ENCODE measurements at places on chromosomes 5 and 9.
A peak's percentile ranks its signal among the peaks of the same experiment; 100 is the strongest.

- DNase-seq: peak; percentile 17
Measured at GRCh38 chr9:137028263-137029057, 423 bp upstream of the ABCA2 start.

DNA sequence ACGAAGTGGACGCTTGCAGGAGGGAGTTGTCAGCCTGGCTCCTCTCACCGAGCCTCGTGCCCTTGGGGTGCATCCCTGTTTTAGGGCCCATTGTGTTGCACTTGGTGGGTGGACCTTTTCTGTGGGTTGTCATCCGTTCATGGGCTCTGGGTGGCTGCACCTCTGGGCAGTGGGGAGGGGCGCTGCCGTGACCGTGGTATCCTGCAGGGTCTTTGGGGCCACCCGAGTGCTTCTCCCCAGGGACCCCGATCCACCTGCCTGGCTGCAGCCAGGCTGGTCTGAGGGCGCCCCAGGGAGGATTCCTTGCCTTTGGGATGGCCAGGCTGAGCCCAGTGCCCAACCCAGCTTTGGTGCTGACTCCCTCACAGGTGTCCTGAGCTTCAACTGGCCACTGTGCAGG is 41.0 kb upstream of the UBAC1 start:
- DNase-seq: no peak

DNA sequence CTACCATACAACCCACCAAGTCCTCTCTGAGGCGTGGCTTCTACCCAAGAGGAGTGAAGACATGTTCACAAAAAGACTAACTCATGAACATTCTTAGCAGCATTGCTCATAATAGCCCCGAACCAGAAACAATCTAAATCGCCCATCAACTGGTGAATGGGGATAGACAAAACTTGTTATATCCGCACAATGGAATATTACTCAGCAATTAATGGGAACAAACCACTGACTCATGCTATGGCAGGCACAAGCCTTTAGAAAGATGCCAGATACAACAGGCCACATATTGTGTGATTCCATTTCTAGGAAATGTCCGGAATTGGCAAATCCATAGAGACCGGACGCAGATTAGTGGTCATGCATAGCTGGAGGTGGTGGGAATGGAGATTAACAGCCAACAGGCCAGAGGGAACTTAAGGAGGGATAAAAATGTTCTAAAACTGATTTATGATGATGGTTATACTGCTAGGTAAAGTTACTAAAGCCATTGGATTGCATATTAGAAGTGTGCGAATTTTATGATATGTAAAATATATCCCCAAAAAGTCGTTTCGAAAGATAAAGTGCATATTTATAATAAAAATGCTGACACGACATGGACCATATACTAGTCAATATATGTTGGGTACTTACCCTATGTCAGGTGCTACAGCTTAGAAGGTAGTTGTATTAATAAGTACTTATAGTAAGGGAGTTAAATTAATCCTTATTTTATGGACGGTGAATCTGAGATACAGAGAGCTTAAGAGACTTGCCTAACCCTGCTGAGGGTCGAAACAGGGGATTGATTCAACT is 55.4 kb downstream of the LHX2 start:
- DNase-seq: no peak

- no peak for DNase-seq
Measured at GRCh38 chr5:10192309-10192708, 57.4 kb downstream of the ATPSCKMT start.

DNA sequence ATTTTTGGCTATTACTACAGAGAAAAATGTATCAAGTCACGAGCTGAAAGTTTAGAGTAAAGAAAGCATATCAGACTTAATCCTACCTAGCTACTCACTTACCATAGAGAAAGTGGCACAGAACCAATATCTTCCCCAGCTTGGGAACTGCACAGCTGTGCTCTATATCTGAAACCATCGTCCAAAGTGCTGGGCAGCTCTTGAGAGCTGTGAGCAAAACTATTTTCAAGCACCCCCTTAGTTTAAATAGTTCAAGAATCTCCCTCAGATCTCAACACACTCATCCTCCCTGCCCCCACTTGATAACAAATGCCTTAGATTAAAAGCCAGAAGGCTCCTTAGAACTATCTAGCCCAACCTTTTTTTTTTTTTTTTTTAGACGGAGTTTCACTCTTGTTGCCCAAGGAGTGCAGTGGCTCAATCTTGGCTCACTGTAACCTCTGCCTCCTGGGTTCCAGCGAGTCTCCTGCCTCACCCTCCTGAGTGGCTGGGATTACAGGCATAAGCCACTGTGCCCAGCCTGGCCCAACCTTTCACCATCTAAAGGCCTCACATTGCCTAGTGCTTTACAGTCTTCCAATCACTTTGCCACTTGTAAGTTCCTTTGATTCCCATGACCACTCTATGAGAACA is 94.2 kb upstream of the APC start:
- no peak for DNase-seq

- DNase-seq: no peak
Measured at GRCh38 chr5:32842813-32843530, 131.9 kb downstream of the NPR3 start.

GRCh38 chr5:42632354-42632900 is 124.2 kb upstream of the CCDC152 start:
- DNase-seq: no peak

GRCh38 chr9:109274884-109275730 is 45.8 kb downstream of the EPB41L4B start:
- DNase-seq: peak; percentile 75

DNA sequence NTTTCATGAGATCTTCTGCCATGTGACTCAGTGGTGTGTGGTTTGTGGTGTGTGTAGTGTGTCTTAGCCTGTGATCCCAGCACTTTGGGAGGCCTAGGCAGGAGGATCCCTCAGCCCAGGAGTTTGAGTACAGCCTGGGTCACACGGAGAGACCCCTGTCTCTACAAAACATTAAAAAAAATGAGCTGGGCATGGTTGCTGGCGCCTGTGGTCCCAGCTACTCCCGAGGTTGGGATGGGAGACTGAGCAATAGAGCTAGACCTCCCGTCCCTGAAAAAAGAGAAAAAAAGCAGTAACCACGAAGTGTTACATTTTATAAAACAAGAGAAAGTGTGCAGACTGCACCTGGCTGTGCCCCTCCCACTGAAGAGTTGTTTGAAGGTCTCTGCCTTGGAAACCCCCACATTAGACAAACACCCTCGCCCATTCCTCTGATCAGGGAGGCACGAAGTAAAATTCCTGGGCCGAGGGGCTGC is 21.2 kb upstream of the RNU6ATAC start:
- no peak for DNase-seq

- DNase-seq: no peak
Measured at GRCh38 chr9:16825971-16826625, 44.4 kb downstream of the BNC2 start.

DNA sequence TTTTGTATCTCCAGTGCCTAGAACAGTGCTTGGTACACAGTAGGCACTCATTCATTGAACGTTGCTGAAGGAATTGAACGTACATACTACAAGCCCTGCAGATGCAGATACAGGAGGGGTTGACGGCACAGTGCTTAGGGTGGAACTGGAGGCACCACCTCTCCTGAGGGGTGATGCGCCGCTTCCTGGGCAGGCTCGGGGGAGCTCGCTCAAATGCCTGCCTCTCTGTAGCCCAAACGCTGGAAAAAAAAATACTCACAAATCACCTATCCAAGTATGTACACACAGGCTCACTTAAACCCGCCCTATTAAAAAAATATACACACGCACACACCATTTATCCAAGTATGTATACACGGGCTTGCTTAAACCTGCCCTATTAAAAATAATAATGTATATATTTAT is 536 bp upstream of the COMMD10 start:
- DNase-seq: no peak

GRCh38 chr5:54180630-54181031 is 129.7 kb downstream of the ARL15 start:
- DNase-seq: no peak

GRCh38 chr9:126531591-126531990 is 82.1 kb upstream of the LMX1B start:
- DNase-seq: no peak

DNA sequence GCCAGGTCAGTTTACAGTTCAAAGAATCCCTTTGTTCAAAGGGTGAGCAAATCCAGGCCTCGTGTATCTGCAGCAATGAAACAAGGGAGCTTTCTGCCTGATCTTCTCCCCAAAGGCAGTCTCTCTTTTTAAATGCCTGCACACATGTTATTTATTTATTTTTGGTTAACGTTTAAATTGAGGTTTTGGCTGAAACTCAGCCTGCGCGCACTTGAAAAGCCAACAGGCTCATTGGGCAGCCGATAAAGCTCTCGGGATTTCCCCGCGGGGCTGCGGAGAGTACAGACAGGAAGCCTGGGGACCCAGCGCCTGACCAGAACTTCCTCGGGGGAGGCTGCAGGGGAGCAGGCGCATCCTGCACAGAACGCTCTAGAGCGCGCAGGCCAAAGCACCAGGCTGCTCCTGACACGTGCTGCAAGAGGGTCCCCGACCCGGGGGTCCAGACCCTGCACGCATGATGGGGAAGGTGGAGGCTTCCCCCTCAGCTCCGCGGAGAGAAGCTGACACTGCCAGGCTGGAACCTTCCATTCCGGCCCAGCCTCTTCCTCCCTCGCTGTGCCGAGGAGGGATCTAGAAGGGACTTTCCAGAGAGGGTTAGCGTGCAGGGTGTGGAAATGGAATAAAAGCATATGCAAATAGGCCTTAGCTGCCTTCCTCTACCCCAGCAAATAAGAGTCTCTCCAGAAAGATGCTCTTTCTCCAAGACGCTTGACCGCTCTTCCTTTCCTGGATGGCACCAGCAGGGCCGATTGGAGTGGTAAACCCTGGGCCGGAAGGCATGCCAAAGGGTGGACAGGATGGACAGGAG is 46.1 kb downstream of the PTTG1 start:
- no peak for DNase-seq

- no peak for DNase-seq
Measured at GRCh38 chr5:37477426-37477825, 98.3 kb downstream of the WDR70 start.

DNA sequence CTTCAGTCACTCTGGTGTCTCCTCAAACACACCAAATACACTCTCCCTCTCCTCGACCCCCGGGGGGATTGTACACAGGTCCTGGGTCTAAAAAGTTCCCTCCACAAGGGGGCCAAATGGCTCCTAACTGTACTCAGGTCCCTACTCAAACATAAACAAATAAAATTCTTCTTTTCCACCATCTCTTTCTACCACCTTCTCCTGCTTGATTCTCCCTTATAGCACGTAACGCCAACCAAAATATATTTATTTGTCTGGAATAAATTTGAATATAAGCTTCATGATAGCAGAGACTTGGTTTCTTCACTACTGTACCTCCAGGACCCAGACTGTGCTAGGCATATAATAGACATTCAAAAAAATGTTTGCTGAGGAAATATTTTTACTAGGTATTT is 21.4 kb downstream of the ZNF608 start:
- DNase-seq: no peak

- DNase-seq: peak; percentile 65
Measured at GRCh38 chr5:14663734-14664269, 716 bp upstream of the OTULIN start.

DNA sequence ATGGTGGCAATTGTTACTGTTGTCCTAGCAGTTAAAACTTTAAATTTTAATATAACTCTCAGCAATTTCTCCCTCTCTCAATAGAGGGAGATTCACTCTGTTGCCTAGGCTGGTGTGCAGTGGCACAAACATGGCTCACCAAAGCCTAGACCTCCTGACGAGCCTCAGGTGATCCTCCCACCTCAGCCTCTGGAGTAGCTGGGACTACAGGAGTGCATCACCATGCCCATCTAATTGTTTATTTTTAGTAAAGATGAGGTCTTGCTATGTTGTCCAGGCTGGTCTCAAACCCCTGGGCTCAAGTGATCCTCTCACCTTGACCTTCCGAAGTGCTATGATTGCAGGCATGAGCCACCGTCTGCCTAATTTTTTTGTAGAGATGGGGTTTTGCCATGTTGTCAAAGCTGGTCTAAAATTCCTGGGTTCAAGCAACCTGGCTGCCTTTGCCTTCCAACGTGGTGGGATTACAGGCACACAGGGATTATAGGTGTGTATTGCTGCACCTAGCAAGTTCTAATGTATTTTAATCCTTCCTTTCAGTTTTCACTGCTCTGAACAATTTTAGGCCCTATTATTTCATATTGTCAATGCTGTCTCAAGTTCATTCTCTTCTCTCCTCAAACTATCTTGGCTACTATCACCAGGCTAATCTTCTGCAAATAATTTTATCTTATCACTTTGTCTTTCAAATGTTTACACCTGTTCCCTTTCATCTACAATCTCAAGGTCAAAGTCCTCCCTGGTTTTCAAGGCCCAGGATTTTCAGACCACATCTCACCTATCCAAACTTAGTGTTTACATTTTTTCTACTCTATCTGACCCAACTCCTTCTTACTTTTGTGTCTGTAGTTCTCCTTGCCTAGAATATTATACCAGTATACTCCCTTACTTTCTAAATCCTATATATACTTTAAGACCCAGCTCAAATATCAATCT is 18.9 kb downstream of the ALDH1A1 start:
- DNase-seq: no peak

DNA sequence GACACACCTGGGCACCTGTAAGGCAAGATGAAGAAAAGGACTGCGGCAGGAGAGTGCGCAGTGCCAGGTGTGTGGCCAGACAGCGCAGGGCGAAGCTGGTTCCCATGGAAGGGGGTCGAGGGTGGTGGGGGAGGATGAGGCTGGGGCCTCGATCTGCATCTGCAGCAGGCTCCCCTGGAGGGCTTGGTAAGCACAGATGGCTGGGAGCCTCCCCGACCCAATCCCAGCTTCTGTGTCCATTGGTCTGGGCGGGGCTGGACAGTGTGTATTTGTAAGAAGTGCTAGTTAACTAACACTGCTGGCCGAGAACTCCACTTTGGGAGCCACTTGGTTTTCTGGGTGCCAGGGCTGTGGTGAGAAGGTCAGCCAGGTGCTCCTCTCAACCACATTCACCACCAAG is 385.1 kb upstream of the IRX1 start:
- no peak for DNase-seq

DNA sequence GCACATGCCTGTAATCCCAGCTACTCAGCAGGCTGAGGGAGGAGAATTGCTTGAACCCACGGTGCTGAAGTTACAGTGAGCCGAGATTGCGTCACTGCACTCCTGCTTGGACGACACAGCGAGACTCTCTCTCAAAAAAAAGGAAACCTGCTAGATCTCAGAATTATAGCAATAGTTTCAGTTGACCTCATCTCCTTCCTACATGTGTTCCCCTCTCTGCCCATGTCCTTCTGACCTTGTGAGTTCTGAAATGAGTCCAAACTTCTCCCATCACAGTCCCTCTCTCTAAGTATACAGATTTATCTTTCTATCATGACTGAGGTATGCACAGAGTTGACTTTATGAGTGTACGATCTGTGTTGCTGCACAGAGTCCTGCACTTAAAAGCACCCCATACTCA is 44.6 kb upstream of the SHOC1 start:
- no peak for DNase-seq

GRCh38 chr5:53575831-53576230 is 15.4 kb downstream of the NDUFS4 start:
- no peak for DNase-seq

GRCh38 chr5:2214910-2215590 is 332.3 kb upstream of the IRX4 start:
- DNase-seq: no peak

GRCh38 chr5:74642543-74642863 is 2.0 kb upstream of the ENC1 start:
- DNase-seq: no peak

GRCh38 chr5:172758077-172758833 is 12.7 kb downstream of the DUSP1 start:
- no peak for DNase-seq

GRCh38 chr5:75169516-75169915 is 67.2 kb downstream of the ANKRD31 start:
- no peak for DNase-seq

- peak; percentile 24 for DNase-seq
Measured at GRCh38 chr5:110054240-110054639, 364.5 kb downstream of the MAN2A1 start.

GRCh38 chr5:76718381-76718832 is 2.5 kb downstream of the F2R start:
- DNase-seq: no peak
